ENCODE measurements at places on chromosomes 6 and 20. TPM values are rescaled to one million over a fixed set of nuclear protein-coding genes. Genes with fewer than 3 reads are reported as not detected.

The HLA-DRA gene
- total RNA-seq, result 285 TPM

The ZC2HC1B gene
- not detected for total RNA-seq

The XKR7 gene
- total RNA-seq, result 0.07 TPM

The CALHM4 gene
- total RNA-seq, result not detected

The MAK gene
- 0.07 TPM for total RNA-seq

The HLA-G gene
- total RNA-seq, result not detected

The ARMH2 gene
- 0.54 TPM for total RNA-seq

The FNDC1 gene
- 0.27 TPM for total RNA-seq

The ALDH8A1 gene
- 1.2 TPM for total RNA-seq

DNA sequence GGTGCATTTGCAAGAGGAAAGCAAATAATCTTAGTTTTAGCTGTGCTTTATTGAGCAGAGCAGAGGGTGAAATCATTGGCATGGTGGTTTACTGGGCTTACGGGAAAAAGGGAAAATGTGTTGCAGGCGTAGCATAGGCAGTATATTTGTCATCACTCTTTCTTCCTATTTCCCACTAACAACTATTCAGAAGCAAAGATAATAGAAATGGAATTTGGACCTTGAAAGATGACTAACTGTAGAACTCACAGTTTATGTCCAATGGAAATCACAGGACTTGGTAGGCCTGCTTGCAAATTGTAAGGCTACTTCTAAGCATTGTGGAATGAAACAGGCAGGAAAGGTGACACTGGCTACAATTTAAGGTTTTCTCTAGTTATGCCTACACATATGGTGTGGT lies 611.9 kb upstream of the MAN1A1 start:
- no peak for ATAC-seq

GRCh38 chr20:3764659-3765058 lies 2.9 kb downstream of the ADISSP start:
- ATAC-seq, result no peak

DNA sequence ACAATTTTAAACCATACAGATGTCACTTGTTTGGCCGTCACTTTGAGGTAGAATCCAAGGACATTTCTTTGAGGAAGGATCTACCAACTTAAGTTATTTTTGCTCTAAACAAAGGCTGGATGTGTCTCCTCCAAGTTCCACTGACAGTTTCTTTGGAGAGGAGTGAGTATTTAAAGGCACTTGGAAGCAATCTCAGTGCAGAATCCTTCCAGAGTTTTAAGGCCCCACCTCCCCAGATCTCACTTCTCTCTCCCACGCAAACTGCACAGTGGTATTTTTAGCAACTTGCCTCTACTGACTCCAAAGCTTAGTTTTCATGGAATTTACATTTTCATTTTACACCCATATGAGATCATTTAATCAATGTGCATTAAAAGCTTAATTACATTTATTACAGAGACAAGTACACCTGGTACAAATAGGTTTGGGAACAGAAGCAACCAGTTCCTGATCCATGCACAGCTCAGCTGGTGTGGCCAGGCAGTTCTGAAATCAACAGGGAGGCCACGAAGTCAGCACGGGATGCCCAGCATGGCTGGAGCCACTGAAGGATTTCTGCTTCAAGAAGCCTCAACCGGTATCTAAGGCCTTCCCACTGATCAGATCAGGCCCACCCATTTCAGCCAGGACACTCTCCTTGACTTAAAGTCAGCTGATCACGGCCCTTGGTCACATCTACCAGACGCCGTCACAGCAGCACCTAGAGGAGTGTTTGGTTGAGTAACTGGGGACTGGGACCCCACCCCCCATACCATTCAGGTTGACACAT lies 109.8 kb downstream of the SYCP2 start:
- ATAC-seq, result no peak

DNA sequence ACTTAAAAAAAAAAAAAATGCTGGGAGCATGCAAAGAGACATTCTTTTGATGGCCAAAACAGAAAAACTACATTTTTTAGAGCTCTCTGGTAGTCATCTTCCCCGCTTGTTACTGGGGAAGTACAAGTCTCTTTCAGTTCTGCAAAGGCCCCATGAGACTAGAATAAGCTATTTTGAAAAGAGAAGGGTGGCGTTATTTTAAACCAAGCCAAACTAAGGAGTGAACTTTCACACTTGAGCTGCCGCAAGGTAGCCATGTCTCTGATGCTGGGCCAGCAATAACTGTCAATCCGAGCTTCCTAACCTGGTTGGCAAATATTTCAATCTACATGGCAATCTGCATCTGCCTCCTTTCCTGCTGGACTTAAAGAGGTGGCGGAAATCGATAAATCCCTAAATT lies 96.7 kb downstream of the L3MBTL3 start:
- ATAC-seq, result no peak

DNA sequence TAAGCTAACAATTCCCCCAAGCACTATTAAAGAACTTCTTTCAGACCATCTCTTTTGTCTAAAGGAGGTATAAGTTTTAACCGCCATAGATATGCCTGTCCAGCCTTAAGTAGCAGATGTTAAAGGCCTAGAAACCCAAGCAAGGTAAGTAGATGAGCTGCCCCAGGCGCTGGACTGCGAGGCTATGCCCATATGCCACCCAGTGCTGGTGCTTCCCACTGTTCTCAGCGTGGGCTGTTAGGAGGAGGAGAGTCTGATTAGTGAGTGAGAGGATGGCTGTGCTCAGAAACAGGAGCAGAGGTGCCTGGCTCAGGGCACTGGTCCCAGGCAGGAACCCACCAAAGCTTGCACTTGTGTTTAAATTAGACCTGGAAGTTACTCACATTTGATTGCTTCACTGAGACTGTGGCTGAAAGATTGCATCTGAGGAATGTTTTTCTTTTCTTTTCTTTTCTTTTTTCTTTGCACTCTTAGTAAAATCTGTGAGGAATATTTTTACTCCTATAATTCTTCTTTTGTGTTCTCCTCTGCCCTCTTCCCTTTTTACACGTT lies 32.2 kb downstream of the PRPH2 start:
- ATAC-seq, result no peak

DNA sequence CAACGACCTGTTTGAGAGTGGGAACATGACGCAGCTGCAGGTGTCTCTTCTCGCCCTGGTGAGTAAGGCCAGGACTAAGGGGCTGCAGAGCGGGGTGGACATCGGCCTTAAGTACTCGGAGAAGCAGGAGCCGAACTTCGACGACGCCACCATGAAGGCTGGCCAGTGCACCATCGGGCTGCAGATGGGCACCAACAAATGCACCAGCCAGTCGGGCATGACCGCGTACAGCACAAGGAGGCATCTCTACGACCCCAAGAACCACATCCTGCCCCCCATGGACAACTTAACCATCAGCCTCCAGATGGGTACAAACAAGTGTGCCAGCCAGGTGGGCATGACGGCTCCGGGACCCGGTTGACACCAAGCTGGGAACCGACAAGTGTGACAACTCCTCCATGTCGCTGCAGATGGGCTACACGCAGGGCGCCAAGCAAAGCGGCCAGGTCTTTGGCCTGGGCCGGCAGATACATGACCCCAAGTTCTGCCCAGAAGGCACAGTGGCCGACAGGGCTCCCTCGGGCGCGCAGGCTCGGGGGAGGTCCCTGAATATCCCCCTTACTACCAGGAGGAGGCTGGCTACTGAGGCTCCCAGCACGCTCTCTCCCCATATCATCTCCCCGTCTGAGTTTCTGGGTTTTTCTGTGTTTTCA lies 15.9 kb upstream of the AMD1 start:
- no peak for ATAC-seq

DNA sequence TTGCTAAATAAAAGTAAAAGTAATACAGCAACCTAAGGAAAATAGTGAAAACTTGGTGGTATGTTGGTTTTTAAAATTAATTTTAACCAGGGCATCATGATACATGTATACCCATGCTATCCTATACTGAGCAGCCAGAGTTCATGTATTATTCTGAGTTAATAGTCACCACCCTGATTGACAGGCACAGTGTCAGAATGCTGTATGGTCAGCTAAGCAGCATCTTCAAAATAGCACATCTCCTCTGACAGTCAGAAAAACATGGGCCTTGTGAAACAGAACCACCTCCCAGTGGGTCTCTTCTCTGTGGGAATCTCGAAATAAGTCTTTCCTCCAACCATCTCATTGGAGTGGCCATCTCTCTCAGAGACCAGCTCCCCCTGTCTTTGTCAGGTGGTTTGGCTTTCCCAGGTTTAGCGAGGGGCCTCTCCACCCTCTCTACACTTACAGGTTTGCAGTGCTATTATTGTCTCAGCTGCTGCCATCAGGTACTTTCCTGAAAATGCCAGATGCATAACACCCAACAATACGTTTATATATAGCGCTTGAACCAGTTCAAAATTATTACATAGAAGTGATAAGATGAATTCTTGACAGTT lies 47.1 kb upstream of the RNF8 start:
- no peak for ATAC-seq

- ATAC-seq, result no peak
These were observed 89.4 kb downstream of the TRDN start for GRCh38 chr6:123547216-123547978.

- no peak for ATAC-seq
These were observed 30.9 kb downstream of the FYN start for GRCh38 chr6:111842271-111842822.

DNA sequence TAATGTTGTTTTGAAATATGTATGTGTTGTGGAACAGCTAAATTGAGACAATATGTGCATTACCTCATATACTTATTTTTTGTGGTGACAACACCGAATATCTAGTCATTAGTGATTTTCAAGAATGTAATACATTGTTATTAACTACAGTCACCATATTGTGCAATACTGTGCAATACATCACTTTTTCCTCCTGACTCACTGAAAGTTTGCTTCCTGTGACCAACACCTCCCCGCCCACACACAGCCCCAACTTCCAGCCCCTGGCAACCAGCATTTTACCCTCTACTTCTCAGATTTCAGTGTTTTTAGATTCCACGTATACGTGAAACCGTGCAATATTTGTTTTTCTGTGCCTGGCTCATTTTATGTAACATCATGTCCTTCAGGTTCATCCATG lies 627.9 kb downstream of the PRKN start:
- peak; percentile 61 for ATAC-seq

GRCh38 chr6:54232703-54233102 lies 75.5 kb upstream of the TINAG start:
- ATAC-seq, result no peak

- no peak for ATAC-seq
These were observed 6.2 kb upstream of the RAET1E start for GRCh38 chr6:149903938-149904611.

DNA sequence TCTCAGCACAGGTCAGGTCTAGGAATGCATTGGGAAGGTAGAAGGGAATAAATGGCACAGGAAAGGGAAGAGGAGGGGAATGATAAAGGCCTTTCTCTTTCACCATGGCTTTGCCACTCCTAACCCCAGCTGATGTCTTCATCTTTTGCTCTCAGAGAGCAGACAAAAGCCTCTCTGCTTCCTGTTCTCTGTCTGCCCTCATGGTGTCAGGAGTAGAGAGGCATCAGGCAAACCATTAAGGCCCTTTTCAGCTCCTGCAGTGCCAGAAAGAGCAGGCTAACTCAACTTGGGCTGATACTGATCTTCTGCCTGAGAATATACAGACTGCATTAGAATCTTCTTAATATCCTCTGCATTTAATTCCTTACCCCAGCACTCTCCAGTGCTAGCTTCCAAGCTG lies 48.0 kb upstream of the STXBP5 start:
- no peak for ATAC-seq

- no peak for ATAC-seq
These were observed 6.5 kb upstream of the GRIK2 start for GRCh38 chr6:101386982-101387381.

GRCh38 chr6:99378636-99379035 lies 15.4 kb downstream of the COQ3 start:
- no peak for ATAC-seq

DNA sequence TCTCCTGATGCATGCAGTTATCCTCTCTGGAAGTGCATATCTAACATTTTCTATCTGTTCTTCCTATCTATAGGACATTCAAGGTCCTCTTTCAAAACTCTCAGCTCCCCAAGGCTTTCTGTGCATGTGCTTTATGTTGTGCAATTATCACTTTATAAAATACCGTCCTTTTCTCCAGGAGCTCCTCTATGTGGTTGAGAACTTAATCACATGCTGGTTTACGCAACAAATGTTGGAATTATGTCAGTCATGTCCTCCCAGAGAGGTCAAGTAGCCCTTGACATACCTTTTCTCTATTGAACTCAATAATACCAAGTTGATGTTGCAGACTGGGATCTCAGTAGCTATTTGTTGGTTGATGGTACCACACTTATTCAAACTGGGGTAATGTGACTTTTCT lies 388.4 kb downstream of the BTBD3 start:
- ATAC-seq, result no peak

GRCh38 chr6:79710127-79710526 lies 79.0 kb downstream of the SH3BGRL2 start:
- ATAC-seq, result no peak

- ATAC-seq, result no peak
These were observed 278.2 kb downstream of the CLIC5 start for GRCh38 chr6:45737331-45738056.

GRCh38 chr6:2434116-2434515 lies 188.7 kb upstream of the GMDS start:
- no peak for ATAC-seq

- ATAC-seq, result no peak
These were observed 87.2 kb downstream of the PRND start for GRCh38 chr20:4808872-4809271.

- ATAC-seq, result no peak
These were observed 29.6 kb upstream of the TUBB2A start for GRCh38 chr6:3186974-3187382.

Measured in gastroesophageal sphincter (tissue), 4 donors.